Peyer's patch (tissue), 4 donors: ENCODE measurements at places on chromosomes 2 and 18. TPM values are rescaled to one million over a fixed set of nuclear protein-coding genes. Genes with fewer than 3 reads are reported as not detected.

NT5DC4 gene
- total RNA-seq = 5.8 TPM

OXER1 gene
- total RNA-seq = 8.2 TPM

GAREM1 gene
- total RNA-seq = 28.9 TPM

PUM2 gene
- 72.9 TPM for total RNA-seq

GRCh38 chr18:74271635-74272034, 20.1 kb downstream of the CYB5A start:
- DNase-seq = no peak

- DNase-seq = no peak
Measured at GRCh38 chr2:43126817-43127207, 99.6 kb downstream of the ZFP36L2 start.

DNA sequence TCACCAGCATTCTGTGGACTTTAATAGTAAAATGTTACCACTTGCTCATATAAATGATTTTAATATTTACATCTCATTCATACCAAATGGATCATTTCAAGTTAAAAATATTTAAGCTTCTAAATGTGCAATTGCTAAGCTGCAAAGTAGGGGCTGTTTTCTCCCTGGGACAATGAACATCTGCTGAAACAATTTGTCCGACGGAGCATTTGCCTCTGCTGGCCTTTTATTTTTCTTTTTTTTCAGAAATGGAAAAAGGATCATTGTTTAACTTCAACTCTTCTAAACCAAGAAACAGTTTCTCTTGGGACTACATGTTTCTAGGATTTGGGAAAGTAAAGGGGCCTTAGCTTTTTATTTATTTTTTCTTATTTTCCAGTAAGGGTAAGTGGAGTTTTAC, 43.8 kb upstream of the ITPRID2 start:
- DNase-seq = no peak

DNA sequence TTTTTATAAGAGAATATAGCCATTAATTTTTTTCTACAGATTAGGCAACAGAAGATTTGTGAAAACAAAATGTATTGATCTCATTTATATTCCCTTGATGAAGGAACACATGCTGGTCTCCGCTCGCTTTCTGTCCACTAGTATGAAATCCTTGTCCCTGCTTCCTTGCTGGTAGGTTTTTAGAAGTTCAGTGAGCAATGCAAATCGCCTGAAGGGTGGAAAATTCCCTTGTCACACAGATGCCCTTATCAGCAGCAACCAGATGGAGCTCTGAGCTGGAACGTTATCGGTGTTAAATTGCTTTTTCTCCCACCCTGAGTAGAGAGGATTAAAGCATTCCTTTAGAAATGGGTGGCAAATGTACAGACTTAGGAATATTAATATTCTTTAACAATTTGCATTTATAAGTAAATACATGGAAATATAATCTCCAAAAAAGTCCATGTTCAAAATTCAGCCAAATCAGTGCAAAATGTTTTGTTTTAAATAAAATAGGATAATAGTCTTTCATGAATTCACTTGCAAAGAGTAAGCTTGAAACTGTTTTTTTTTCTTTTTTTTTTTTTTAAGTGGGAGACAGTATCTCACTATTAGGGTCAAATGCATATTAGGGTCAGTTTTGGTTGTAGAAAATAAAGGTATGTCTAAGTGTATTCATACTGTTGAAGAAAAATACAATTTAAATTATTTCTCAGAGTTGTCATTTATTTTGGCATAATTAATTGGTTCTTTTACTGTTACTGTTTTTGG, 164.0 kb upstream of the MYO3B start:
- no peak for DNase-seq

DNA sequence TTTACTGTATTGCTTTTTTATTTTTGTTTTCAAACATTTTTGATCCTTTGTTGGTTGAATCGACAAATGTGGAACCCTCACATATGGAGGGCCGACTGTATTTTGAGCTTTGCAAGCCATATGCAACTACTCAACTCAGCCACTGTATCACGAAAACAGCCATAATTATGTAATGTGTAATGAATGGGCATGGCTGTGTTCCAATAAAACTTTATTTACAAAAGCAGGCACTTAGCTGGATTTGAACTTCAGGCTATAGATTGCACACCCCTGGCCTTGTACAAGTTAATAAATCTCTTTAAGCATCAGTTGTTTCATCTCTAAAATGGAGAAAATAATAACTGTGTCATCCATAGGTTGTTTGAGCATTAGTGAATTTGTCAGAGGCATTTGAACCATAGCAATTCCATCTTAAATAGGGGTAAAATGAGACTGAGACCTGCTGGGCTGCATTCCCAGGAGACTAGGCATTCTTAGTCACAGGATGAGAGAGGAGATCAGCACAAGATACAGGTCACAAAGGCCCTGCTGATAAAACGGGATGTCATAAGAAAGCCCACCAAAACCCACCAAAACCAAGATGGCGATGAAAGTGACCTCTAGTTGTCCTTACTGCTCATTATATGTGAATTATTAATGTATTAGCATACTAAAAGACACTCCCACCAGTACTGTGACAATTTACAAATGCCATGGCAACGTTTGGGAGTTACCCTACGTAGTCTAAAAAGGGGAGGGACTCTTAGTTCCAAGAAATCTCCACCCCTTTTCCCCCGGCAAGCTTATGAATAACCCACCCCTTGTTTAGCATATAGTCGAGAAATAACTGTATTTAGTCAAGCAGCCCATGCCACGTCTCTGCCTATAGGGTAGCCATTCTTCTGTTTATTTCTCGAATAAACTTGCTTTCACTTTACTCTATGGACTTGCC, 13.7 kb upstream of the LTBP1 start:
- no peak for DNase-seq

DNA sequence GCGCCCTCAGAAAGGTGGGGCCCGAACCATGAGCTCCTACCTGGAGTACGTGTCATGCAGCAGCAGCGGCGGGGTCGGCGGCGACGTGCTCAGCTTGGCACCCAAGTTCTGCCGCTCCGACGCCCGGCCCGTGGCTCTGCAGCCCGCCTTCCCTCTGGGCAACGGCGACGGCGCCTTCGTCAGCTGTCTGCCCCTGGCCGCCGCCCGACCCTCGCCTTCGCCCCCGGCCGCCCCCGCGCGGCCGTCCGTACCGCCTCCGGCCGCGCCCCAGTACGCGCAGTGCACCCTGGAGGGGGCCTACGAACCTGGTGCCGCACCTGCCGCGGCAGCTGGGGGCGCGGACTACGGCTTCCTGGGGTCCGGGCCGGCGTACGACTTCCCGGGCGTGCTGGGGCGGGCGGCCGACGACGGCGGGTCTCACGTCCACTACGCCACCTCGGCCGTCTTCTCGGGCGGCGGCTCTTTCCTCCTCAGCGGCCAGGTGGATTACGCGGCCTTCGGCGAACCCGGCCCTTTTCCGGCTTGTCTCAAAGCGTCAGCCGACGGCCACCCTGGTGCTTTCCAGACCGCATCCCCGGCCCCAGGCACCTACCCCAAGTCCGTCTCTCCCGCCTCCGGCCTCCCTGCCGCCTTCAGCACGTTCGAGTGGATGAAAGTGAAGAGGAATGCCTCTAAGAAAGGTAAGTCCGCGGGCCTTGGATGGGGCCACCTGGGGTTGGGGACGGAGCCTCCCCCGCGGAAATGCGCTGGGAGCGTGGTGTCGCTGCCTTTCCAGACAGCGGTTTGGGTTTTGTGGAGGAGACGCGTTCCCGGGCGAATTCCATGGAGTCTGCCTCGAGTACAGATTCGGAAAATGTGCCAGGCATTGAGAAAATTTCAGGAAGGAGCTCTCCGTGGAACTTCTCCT, 559 bp downstream of the HOXD1 start:
- DNase-seq = peak; percentile 76

GRCh38 chr2:39733070-39733674, 45.9 kb downstream of the THUMPD2 start:
- no peak for DNase-seq

DNA sequence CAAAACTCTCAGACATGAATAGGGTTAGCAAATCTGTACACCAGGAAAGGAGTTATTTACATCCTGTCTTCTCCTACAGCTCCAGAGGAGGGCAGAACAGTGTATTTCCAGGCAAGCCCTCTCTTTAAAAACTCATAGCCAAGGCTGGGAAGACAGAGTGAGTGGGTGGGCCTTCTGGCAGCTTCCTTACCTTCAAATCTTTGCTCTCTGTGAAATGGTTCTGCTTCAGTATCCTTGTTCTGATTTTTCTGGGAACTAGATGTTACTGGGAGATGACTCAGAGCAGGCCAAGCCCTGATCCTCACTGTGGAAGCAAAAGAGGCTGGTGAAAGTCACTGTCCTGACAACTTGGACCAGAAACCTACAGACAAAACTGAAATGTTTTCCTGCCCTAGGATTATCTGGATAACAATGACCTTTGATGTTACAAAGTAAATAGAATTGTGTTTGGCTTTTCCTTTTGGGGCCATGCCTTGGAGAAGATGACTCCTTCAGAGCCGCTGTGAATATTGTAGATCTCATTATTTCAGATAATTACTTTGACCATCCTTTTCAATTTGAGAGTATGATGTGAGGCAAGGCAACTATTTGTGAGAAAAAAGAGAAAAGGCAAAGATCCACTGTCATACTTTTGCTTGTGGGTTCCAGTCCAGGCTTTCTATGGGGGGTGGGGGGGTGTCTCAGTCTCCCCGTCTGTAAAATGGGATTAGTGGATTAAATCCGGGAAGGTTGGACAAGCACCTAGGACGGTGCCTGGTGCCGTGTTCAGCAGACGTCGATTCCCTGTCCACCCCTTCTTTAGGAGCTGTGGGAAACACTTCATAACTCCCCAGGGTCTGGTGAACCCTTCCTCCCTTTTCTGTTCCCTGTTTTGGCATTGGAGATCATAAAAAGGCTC, 644 bp upstream of the QPCT start:
- DNase-seq = no peak

DNA sequence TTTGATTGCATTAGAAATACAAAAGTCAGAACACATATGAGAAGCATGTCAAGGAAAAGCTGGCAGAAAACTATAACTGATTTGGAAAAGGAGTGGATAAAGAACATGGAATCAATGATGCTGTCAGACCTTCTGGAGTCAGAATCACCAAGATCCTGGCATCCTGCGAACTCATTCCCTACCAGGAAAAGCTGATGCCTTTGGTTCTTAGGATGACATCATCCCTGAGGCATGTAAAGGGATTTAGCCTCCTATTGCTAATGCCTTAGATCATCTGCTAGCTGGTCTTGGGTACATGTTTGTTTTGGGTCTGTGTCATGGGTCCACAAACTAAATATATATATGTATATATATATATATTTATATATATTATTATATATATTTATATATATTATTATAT, 680.7 kb downstream of the EPHA4 start:
- DNase-seq = no peak

DNA sequence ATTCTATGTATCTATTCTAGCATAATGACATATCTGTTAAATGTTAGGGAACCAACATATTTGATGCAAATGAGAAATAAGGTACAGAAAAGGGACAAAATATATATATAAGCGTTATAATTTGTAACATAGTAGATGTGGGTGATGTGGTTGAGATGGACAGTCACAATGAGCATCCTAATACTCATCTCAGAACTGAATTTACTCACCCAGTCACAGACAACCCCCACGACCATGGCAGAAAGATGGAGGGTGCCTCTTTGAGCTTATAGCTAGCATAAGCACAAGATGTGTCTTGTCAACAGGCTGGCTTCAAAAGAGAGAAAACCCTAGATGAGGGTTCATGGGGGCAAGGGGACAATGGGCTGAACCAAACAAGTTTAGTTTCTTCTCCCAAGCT, 9.1 kb upstream of the DSG3 start:
- DNase-seq = no peak

DNA sequence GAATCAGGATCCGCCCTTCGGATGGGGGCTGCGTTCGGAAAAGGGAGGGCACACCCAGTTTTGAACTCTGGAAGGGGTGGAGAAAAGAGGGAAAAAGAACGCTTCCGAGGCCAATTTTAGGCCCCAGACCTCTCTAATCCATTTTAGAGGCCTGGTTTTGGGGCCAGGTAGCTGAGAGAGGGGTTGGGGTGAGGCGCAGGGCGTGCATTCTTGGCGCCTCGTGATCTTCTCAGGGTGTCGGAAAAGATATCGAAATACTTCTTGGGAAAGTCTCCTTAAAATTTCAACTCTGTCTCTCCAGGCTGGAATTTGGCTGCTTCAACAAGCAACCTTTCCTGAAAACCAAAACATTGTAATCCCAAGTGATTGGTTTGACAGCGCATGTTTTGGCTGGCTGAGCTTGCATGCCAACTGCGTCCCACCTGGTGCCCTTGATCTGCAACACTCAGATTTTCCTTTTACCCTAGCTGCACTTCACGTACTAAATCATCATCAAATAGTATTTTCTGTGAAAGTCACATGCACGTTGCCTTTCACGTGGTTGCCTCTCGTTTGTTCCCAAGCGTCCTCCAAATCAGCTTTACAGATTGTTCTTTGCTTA, 864 bp upstream of the XPO1 start:
- DNase-seq = no peak

GRCh38 chr2:188869550-188869949, 104.6 kb upstream of the COL3A1 start:
- DNase-seq = no peak

DNA sequence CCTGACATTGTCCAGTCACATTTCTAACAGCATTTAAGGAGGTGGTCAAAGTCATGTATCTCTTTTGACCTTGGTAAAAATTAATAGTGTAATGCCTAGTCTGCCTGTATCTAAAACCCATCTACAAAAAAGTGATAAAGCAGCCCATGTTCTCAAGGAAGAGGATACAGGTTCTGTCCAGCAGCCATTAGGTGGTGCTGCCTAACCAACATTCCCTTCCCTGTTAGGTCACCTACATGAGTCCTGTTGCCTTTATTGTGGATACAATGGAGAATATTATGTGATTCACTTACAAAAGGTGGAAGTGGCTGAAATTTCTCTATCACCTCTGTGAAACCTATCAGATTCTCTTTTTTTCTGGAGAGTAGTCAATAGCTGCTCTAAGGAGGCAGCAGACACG, 52.5 kb downstream of the AQP4 start:
- peak; percentile 74 for DNase-seq

DNA sequence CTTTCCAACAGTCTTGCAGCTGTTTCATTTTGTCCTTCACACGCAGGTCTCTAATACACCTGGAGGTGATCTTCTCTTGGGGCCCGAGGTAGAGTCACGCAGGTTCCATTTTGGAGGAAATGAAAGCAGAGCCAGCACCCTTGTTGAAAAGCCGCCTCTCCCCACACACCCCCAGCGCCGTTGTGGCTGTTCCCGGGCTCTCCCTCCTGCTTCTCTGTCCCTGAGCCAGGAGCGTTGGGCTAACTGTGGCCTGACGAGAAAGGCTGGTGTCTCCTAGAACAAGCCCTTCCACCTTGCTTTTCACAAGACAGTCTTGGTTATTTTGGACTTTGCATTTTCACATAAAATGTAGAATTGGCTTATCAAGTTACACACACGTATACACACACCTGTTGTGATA, 16.3 kb downstream of the SNED1 start:
- DNase-seq = no peak

GRCh38 chr2:33673937-33674336, 74.8 kb upstream of the FAM98A start:
- DNase-seq = no peak

- no peak for DNase-seq
Measured at GRCh38 chr2:178579006-178579405, 98.7 kb downstream of the PLEKHA3 start.

- DNase-seq = no peak
Measured at GRCh38 chr2:17069564-17069963, 403.9 kb upstream of the CYRIA start.

- DNase-seq = no peak
Measured at GRCh38 chr2:189306525-189306924, 127.0 kb upstream of the COL5A2 start.
